Gastrocnemius medialis (tissue), 4 donors: ENCODE measurements at places on chromosomes 2 and 18. TPM values are rescaled to one million over a fixed set of nuclear protein-coding genes. Genes with fewer than 3 reads are reported as not detected.

TCF23 gene
- total RNA-seq = not detected

DNA sequence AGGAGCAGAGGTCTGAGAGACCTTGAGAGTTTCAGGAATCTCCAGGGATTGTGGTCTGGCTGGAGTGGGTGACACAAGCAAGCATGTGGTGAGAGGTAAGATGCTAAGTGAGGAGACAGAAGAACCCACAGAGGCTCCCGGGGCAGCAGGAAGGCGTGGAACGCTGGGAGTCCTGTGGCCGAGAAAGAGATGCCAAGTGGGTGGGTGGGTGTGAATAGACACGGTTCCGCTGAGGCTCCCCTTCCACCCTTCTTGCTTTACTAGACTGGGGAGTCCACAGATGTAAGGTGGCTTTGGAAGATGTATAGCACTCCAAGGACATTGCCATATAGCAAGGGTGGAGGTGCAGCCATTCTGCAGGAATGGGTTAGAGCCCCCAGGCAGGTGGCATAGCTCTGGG lies 4.2 kb downstream of the TEX51 start:
- no peak for DNase-seq

- no peak for DNase-seq
Measured at GRCh38 chr2:183031911-183032794, 6.1 kb downstream of the NCKAP1 start.

DNA sequence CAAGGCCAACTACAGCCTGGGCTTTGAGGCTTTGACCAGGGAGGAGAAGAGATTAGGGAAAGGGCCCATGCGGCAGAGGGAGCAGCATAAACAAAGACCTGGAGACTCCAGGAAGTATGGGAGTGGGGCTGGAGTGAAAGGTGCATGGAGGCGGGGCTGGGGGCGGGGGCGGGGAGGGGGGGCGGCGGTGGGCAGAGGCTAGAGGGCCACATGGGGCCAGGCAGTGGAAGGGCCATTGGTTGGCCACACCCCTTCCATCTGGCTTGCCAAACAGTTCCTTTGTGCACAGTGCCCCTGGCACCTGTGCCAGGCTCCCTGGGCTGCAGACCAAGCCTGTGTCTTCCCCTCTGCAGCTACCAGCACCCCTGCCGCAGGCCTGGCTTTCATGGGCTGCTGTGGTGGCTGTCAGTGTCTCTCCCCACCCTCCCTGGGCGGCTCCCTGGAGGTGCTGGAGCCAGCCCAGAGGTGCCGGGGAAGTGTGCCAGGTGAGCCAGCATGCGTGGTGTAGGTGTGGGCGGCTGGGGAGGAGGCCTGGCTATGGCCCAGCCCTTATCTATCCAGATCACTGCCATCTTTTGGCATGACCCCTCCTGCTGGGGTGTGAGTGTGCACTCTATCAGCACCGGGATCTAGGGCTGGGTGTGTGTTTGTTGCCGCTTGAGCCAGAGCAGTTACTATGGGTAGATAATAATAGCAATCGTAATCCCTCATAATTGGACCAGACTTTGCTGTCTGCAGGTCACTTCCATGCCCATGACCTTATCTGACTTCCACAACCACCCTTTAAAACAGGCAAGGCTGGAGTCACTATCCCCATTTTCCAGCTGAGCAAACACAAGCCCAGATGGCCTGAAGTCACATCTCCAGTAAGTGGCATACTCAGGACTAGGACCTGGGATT lies 30.5 kb downstream of the DNMT3A start:
- peak; percentile 50 for DNase-seq

NEB gene
- 6,938 TPM for total RNA-seq

GRCh38 chr2:225670111-225670974 lies 270.8 kb downstream of the NYAP2 start:
- no peak for DNase-seq

DNA sequence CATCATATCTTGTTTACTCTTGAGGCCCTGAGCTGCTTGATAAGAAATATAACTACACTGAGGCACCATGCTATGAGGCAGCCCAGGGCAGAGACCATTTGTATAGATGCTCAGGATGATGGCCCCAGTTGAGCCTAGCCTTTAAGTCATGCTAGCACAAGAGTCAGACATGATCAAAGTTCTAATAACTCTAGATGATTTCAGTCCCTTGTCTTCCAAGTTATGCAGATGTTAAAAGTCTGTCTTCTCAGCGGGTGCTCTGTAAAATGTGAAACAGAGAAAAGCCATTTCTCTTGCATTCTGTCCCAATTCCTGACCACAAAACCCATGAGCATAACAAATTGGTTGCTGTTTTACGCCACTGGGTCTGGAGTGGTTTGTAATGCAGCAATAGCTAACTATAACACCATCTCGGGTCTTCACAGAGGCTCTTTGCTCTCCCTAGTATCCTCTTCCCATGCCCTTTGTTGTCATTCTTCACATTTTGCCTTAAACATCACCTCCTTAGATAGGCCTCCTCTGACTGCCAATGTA lies 49.6 kb downstream of the NXPH2 start:
- DNase-seq = no peak

- DNase-seq = no peak
Measured at GRCh38 chr2:225270861-225271260, 128.6 kb upstream of the NYAP2 start.

EFEMP1 gene
- total RNA-seq = 23.9 TPM

GRCh38 chr2:168920504-168921157 lies 19.5 kb downstream of the G6PC2 start:
- DNase-seq = no peak

OTOS gene
- not detected for total RNA-seq

GRCh38 chr2:19504400-19505198 lies 146.2 kb upstream of the OSR1 start:
- DNase-seq = no peak

- DNase-seq = no peak
Measured at GRCh38 chr2:27847333-27847732, 42.9 kb downstream of the RBKS start.

RIT2 gene
- not detected for total RNA-seq

DNA sequence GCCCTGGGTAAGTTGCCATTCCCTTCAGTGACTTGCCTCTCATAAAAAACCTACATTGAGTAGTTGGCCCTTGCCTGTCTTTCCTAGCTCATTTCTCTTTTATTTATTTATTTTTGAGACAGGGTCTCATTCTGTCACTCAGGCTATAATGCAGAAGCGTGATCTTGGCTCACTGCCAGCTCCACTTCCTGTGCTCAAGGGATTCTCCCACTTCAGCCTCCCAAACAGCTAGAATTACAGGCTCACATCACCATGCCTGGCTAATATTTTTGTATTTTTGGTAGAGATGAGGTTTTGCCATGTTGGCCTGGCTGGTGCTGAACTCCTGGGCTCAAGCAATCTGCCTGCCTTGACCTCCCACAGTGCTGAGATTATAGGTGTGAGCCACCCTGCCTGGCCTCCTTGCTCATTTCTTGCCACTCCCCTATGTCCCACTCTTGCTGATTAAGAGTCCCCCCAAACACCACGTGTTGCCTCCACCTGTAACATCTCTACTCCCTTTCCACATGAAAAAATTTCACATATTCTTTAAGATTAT lies 12.6 kb downstream of the EVA1A start:
- no peak for DNase-seq

PTH2R gene
- not detected for total RNA-seq

SCN7A gene
- total RNA-seq = 16.5 TPM

GRCh38 chr2:146602856-146603255 lies 1242.0 kb upstream of the ACVR2A start:
- no peak for DNase-seq

TBC1D8 gene
- 298 TPM for total RNA-seq

DNA sequence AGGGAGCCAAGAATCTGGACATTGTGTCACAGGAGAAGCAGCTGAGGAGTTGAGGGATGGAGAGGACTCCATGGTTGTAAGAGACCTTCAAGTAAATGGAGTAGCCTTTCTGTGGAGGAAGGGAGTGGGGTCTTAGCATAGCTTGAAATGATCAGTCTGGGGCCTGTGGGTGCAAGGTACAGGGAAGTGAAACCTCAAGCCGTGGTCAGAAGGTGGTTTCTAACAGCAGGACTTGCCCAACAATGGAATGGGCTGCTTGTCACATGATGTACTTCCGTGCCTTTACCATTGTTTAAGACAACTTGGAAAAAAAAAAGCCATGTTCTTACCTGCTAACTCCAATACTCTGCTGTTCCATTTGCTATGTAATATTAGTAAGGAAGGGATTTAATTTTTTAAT lies 140.7 kb downstream of the LDLRAD4 start:
- DNase-seq = no peak

DSC2 gene
- total RNA-seq = 0.76 TPM

DNA sequence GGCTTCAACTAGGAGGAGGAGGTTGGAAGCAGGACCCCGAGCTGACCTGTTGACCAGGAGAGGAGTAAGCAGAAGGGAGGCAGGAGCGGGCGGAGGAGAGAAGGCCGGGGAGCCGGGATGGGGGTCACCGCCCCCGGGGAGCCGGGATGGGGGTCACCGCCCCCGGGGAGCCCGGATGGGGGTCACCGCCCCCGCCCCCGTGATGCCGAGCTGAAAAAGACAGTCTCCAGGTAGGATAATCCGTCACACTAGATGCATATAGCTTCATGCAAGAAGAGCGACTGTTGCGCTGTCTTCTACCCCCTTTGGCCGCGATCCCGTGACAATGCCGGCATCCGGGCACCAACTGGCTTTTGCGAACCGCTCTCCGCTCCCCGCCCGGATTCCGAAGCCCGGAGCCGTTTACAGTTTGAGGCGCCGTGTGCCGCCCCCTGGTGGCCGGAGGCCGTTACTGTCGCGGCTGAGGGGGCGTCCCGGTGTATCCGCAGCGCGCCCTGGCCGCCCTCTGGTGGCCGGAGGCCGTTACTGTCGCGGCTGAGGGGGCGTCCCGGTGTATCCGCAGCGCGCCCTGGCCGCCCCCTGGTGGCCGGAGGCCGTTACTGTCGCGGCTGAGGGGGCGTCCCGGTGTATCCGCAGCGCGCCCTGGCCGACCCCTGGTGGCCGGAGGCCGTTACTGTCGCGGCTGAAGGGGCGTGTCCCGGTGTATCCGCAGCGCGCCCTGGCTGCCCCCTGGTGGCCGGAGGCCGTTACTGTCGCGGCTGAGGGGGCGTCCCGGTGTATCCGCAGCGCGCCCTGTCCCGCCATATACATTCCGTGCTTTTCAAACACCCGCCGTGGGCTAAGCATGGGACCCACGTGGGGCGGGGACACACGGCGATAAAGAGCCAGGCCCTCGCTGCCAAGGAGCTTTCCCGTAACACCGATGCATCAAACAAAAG lies 89.6 kb downstream of the ACTR3 start:
- no peak for DNase-seq

LIMS4 gene
- 2.5 TPM for total RNA-seq

GRCh38 chr2:74515981-74516633 lies 1.9 kb downstream of the TLX2 start:
- no peak for DNase-seq

GRCh38 chr18:22678486-22678885 lies 254.6 kb upstream of the RBBP8 start:
- DNase-seq = no peak
